ENCODE measurements at places on chromosomes 13 and 19.

- no peak for DNase-seq
These were observed 2.4 kb downstream of the TCF3 start for GRCh38 chr19:1649706-1650649.

DNA sequence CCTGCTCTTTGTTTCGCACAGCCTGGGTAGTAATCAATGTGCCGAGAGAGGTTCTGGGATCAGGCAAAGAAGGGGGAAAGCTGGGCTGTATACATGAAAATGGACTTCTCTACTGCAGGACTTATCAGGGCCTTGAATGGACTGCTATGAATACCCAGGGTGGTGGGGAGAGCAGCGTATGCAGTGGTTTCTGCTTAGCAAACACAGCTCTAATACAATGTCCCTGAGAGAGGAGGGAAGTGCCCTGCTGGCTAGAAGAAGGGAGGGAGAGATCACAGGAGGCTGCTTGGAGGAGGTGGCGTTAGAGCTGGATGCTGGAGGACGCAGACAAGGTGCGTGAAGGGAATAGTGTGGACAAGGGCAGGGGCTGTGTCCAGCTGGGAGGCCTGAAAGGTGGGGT, 116.1 kb downstream of the PTPRS start:
- no peak for DNase-seq

DNA sequence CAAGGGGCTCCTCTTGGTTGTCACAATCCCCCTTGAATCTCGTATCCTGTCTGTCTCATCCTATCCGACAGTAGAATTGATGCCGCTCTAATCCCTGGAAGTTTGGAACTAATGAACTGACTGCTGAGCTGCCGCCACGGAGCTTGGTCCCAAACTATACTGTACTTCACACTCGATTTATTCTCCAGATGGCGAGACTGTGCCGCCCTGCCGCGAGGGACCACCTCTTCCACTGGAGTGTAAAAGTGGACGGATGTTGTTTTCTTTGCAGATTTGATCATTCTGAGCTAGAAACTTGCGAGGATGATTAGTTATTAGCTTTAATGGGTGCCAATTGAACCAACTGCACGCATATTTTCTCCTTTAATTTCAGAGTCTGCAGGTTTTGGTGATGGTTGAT, 117.2 kb downstream of the ZIC5 start:
- no peak for DNase-seq

DNA sequence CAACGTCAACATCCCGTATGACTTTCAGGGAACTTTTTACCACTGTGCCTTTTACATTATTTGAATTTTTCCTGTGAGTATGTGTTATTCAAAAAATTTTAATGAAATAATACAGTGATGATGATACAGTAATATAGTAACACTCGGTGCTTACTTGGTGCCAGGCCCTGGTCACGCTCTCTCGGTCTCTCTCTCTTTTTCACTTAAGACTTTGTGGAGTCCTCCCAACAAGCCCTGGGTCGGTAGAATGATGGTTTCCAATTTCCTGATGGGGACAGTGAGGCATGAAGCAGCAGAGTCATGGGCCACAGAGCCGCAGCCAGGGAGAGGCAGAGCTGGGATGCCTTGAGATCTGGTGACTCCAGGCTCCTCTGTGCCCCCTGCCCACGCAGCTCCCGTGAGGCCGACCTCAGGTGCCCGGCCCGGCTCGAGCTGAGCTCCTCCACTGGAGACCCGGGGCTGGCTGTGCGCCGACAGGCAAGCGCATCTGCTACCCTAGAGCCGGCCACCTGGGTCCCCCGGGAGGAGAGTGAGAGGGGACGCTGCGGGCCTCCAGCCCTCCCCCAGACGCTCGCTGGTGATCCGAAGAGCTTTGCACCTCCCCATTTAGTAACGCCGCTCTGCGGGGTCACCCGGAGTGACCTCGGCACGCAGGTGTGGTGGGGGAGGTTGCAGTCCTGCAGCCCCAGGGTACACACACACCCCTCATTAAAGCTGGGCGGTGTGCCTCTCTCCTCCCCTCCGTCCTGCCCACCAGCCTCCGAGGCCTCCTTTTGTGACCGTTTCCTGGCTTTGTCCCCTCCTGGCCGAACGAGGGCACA, 4.4 kb upstream of the SBK3 start:
- DNase-seq, result peak; percentile 69

GRCh38 chr13:60619461-60619860, 222.4 kb downstream of the TDRD3 start:
- no peak for DNase-seq

- no peak for DNase-seq
These were observed 4.1 kb downstream of the DLL3 start for GRCh38 chr19:39502640-39503417.

- DNase-seq, result no peak
These were observed 610 bp downstream of the ZSCAN1 start for GRCh38 chr19:58034477-58034793.

GRCh38 chr13:21606796-21607195, 2.8 kb upstream of the MICU2 start:
- no peak for DNase-seq

- DNase-seq, result peak; percentile 7
These were observed 1.9 kb downstream of the TEX26 start for GRCh38 chr13:30934381-30934780.

DNA sequence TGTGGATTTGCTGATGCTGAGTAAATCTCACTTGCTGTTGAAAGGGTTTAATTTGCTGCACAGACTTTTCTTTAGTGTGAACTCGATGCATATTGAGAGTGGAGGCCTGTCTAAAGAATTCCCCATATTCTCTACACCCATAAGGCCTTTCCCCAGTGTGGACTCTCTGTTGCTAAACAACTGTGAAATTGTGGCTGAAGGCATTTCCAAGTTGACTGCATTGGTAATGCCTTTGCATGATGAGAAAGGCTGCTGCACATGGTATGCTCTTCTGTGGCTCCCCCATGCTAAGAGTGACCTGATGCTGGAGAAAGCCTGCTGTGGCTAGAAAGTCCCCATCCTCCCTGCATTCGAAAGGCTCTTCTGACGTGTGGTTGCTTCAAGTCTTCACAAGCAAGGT, 6.6 kb upstream of the ZNF599 start:
- no peak for DNase-seq

DNA sequence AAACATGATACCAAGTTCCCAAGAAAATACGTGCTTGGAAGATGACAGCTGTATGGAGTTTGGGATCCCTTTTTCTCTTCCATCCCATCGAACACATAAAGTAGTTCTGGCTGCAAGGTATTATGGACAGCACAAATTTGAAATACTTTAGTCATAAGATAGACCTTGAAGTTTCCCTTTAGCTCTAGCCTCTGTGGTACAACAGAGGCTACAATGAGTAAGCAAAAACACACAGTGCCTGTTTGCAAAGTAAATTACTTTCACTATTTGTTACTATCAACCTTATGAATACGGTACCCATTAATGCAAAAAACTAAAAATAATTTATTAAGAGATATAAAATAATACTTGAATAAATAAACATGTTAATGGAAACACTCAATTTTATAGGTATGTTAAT, 21.0 kb upstream of the LRCH1 start:
- DNase-seq, result no peak

- no peak for DNase-seq
These were observed 202.3 kb upstream of the KLF12 start for GRCh38 chr13:74336546-74336945.

GRCh38 chr13:111022241-111022640, 92.9 kb upstream of the ARHGEF7 start:
- no peak for DNase-seq

DNA sequence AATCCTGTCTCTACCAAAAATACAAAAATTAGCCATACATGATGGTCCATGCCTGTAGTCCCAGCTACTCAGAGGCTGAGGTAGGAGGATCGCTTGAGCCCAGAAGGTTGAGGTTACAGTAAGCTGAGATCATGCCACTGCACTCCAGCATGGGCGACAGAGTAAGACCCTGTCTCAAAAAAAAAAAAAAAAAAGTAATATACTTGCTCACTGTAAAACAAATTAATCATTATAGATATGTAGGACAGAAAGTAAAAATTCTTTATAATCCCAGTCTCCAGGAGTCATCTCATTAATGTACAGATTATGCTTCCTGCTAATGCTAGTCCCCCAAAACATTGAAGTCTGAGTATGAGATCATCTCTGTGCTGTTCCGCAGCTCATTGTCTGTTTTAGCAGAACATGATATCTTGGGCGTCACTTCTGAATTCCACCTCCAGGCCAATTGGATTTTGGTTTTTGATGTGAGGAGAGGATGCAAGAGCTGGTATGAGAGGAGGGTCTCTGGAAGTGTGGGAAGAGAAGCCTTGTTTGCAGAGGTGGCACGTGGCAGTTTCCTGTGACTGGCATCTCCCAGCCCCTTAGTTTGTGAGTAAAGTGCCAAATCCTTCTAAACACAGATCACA, 75.4 kb upstream of the NPAS1 start:
- no peak for DNase-seq

DNA sequence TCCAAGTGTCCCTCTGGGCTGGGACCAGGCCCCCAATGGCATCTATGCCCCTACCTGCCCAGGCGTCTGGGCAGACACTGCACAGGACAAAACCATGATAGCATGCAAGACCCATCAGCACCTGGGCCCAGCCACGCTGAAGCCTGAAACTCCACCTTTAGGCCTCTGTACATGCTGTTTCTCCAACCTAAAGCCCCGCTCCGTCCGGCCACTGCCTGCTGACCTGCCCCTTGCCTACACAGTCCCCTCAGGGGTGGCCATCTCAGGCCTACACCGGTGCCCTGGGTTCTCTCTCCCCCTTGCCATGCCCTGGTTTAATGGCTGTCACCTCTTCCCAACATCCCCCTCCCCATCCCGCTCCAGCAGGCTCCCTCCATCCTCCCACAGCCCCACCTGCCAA, 15.3 kb downstream of the GJA3 start:
- DNase-seq, result no peak

DNA sequence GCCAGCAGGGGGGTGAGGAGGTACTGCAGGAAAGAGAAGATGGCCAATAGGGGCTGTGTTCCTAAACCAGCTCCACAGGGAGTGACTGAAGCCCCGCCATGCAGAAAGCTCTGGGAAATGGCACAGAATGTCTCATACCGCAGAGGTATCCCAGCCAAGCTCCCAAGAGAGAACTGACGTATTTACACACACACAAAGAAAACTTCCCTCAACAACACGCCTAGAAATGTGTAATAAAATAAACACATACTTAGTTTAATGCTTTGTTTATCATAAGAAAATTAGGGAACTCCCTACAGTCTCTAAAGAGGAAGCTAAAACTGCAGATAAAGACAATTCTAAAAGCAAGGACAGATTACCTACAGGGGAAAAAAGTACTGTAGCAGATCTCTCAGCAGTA, 40.0 kb downstream of the ESD start:
- no peak for DNase-seq

DNA sequence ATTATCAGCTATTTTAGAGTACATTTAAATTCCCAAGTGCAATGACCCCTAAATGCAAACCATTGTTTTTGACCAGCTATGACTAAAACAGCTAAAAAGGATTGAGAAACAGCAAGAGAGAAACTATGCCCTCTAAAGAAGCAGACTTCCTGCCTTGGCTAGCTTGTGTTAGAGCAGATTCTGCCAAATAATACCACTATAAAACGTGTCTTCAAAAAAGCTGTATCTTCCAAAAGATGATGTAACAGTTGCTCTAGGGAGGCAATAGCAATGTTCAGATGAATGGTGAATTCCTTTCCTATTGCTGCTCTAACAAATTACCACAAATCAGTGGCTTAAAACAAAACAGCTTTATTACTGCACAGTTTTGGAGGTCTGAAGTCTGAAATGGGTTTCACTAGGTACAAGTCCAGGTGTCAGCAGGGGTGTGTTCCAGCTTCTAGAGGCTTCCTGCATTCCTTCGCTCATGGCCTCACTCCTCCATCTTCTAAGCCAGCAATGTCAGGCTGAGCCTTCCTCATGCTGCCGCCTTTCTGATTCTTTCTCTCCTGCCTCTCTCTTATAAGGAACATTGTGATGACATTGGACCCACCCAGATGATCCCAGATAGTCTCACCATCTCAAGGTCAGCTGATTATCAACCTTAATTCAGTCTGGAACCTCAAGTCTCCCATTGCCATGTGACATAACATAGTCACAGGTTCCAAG, 84.5 kb downstream of the LRRC63 start:
- DNase-seq, result peak; percentile 90

DNA sequence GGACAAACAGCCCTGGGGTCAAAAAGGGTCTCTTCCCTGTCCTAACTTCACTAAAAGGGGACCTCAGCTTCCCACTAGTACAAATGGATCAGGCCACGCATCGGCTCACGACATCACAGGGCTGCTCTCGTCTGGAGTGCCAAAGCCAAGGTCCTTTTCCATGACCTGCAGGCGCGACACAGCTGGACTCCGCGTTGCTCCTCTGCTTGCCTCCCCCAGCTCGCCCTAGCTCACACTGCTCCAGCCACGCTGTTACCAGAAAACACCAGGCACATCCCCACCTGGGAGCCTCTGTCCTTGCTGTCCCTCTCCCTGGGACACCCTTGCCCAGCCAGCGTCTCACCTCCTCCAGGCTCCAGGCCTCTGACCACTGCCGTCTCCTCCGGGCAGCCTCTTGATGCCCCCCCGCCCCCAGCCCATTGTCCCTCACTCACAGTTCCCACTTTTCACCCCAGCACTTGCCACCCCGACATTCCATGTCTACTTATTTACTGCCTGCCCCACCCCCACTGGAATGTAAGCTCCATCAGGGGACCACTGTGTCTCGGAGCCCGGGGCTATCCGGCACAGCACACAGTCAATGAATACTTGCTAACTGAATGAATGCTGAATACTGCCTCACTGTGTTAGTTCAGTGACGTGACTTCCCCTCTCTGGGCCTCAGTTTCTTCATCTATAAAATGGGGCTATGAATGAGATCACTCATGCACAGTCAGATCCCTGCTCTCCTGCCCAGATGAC, 20.7 kb downstream of the AKT2 start:
- DNase-seq, result no peak

GRCh38 chr13:112158961-112159360, 92.0 kb downstream of the SOX1 start:
- no peak for DNase-seq

- no peak for DNase-seq
These were observed 170.2 kb downstream of the DCLK1 start for GRCh38 chr13:35961002-35961401.

- DNase-seq, result peak; percentile 38
These were observed 111.5 kb downstream of the PTPRS start for GRCh38 chr19:5228932-5229777.

GRCh38 chr19:18967358-18968146, 26.5 kb upstream of the HOMER3 start:
- no peak for DNase-seq

DNA sequence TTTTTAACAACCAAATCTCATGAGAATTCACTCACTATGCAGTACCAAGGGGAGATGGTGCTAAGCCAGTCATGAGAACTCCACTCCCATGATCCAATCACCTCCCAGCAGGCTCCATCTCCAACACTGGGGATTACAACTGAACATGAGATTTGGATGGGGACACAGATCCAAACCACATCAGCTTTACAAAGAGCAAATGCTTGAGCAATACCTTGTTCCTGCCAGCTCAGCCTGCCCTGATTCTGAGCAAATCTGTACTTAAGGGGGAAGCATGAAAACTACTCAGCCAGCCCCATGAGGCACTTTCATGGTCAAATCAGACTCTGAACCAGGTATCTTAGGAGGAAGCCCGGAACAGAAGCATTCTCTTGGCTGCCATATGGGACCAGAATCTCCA, 259.9 kb downstream of the TBC1D4 start:
- no peak for DNase-seq

GRCh38 chr13:98690348-98691022, 62.0 kb downstream of the SLC15A1 start:
- DNase-seq, result no peak
